ENCODE measurements at places on chromosomes 1 and 21.
A peak's percentile ranks its signal among the peaks of the same experiment; 100 is the strongest.

- no peak for DNase-seq
Measured at GRCh38 chr1:27445177-27445936, 44.6 kb downstream of the WASF2 start.

GRCh38 chr1:209102120-209102519 is 481.4 kb upstream of the CAMK1G start:
- no peak for DNase-seq

DNA sequence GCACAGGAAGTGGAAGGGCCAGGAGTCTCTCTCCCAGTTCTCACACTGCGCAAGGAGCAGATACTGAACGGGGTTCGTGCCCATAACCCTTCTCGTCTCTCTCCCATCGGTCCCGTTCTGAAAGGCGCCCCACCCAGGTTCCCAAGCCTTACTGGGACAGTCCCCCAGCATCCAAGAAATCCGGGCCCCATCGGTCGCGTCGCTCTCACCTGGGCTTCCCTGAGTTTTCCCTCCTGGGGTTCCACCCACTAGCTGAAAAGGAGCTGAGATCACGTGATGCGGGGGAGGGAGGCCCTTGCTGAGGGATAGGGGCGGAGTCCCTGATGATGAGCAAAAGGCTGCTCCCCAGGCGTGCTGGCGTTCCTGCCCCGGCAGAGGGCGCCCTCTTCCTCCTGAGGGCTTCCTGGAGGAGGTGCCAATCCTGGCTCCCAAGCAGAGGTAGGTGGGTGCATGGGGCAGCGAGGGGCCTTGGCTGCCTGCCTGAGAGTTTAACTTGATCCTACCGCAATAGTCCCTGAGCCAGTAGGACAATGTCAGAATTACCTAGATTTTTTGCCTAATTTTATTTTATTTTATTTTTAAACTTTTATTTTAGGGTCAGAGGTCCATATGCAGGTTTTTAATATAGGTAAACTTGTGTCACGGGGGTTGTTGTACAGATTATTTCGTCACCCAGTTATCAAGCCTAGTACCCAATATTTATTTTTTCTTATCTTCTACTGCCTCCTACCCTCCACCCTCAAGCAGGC is at the start of gene SPOCD1:
Gene SPOCD1, minus strand, starts transcription at position 271 of the 749 bp plus-strand sequence. CDS start 689 bp downstream, outside the sequence.
- peak; percentile 80 for DNase-seq

- DNase-seq: no peak
Measured at GRCh38 chr1:178025613-178026356, 55.9 kb upstream of the SEC16B start.
